ENCODE measurements at places on chromosomes 7 and 10. TPM values are rescaled to one million over a fixed set of nuclear protein-coding genes. Genes with fewer than 3 reads are reported as not detected.

DNA sequence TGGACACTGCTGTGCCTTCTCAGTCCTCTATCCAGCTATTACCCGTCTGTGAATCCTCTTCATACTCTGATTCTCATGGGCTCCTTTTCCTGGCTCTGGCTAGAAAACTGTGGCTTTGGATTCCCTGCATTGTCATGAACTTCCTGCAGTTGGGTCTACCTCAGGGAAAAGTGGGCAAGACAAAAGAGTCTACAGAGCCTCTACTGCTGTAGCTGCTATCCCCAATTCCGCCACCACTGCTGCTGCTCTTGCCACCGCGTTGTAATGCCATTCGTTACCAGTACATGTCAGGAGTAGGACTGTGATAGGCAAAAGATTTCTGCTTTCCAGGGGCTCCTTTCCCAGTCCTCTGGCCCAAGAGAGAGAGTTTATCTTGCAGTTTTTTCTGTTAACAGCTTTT is 23.9 kb upstream of the PPP1R17 start:
- DNase-seq, result no peak

Gene GIMAP1
- not detected for total RNA-seq

Gene GRID2IP
- 0.27 TPM for total RNA-seq

Gene CUBN
- 0.40 TPM for total RNA-seq

DNA sequence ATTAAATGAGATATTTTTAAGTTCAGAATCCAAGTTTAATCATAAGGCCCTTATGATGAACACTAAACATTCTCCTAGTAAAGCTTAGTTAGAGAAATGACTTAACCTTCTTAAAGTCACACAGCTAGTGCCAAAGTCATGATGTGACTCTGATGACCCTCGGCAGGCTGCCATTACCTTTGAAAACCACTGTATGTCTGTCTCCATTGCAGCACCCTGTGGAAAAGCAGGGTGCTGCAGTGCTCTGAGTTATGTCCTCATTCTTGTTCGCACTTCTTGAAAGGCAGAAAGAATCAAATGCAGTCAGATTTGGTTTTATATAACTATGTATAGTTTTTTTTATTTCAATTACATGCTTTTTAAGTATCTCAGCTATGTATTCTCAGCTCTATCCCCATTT is 105.0 kb downstream of the PHTF2 start:
- no peak for DNase-seq

GRCh38 chr7:46317256-46317655 is 396.2 kb upstream of the IGFBP3 start:
- peak; percentile 57 for DNase-seq

Gene C10orf95
- not detected for total RNA-seq

DNA sequence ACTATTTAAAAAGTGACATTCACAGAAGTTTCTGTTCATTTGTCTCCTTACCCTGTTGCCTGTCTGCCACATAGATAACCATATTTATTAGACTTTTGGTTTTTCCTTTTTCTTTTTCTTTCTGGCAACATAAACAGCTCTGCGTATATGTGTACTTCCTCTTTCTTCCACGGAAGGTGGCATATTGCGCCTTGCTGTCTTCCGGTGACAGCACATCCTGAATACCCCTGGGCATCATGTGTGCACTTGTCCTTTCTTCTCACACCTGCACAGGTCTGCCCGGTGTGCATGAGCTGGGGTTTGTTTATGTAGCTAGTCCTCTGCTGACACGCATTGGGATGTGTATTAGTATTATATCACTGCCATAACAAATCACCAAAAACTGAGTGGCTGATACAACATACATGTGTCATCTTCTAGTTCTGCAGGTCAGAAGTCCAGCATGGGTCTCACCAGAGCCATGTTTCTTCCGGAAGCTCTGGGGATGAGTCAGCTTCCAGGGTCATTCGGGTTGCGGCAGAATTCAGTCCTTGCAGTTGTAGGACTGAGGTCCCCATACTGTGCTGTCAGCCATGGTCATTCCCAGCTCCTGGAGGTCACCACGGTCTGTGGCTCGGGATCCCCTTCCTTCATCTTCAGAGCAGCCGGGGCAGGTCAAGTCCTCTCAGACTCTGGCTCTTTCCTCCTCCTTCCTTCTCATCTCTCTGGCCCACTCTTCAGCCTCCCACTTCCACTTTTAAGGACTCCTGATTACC is 596.0 kb upstream of the FOXK1 start:
- DNase-seq, result no peak

Gene FGFBP3
- 0.42 TPM for total RNA-seq

- DNase-seq, result no peak
These were observed 21.2 kb downstream of the TECTB start for GRCh38 chr10:112304267-112304859.

Gene FZD1
- total RNA-seq, result 13.3 TPM

- no peak for DNase-seq
These were observed 34.1 kb downstream of the SMC3 start for GRCh38 chr10:110601581-110601980.

Gene SPDYE9
- 0.26 TPM for total RNA-seq

Gene GRM3
- total RNA-seq, result not detected

DNA sequence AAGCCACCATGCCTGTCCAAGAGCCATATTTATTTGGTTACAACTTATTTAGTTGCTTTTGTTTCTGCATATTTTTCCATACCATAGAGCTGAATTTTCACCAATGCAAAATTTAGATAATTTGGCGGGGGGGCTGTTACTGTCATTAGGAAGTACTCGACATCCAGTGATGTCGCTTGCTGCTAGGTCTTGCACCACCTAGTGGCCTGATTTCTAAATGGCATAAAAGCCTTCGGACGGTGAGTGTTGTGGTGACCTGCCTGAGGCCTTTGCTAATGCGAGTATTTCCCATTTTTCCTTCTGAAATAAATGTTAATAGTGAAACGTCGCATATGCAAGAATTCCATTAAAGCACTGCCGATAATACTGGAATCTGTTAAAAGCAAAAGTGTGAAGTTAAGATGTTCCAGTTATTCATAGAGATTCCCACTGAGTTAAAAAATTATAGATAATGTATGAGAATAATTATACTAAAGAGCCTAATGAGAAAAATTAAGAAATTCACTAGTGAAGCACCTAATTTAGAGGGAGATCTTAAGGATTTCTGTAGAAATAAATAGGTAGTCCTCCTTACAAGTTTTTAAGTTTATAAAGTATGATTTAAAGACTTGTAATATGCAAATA is 86.1 kb upstream of the DNAJB6 start:
- peak; percentile 75 for DNase-seq

- no peak for DNase-seq
These were observed 20.8 kb upstream of the ADAM12 start for GRCh38 chr10:126408953-126409641.

DNA sequence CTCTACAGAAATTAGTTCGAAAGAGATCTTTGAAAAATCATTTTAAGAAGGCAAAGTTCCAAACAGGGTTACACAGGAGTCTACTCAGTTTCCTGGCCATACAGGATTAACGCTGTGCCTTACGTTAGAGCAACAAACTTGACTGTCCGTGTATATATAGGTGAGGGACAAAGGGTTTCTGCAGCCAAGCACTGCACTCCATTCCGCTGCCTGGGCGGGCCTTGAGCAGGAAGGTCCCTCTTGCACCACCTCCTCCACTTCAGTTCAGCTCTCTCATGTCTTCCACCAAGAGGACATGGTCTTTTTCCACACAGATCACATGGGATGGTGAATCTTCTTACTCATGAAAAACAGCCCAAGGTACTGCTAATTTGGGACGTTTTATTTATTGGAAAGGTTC is 43.2 kb downstream of the MCMBP start:
- DNase-seq, result no peak

Gene LDB3
- 137 TPM for total RNA-seq

GRCh38 chr10:123634221-123634620 is 31.9 kb upstream of the GPR26 start:
- no peak for DNase-seq

Gene ATG9B
- 0.11 TPM for total RNA-seq

Gene GHRHR
- total RNA-seq, result not detected

GRCh38 chr7:110835218-110835617 is 255.7 kb upstream of the LRRN3 start:
- no peak for DNase-seq

DNA sequence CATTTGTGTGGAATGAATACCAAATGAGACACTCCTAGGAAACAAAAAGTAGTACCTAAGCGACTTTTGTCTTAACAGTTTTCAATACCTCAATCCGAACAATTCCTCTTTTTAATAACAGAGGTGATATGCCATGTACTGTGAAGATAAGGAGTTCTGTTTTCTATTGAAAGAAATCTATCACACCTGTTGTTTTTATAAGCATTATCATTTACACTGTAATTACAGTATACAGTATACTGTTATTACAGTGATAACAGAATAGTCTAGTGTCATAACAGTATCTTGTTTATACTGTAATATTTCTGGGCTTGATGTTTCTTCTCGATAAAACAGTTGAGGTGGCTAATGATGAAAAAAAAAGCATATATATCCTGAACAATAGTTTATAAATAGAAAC is 9.4 kb upstream of the RHOBTB1 start:
- DNase-seq, result no peak

GRCh38 chr7:5422396-5423305 is 983 bp downstream of the TNRC18 start:
- DNase-seq, result peak; percentile 52

Gene IRF5
- total RNA-seq, result 0.26 TPM

DNA sequence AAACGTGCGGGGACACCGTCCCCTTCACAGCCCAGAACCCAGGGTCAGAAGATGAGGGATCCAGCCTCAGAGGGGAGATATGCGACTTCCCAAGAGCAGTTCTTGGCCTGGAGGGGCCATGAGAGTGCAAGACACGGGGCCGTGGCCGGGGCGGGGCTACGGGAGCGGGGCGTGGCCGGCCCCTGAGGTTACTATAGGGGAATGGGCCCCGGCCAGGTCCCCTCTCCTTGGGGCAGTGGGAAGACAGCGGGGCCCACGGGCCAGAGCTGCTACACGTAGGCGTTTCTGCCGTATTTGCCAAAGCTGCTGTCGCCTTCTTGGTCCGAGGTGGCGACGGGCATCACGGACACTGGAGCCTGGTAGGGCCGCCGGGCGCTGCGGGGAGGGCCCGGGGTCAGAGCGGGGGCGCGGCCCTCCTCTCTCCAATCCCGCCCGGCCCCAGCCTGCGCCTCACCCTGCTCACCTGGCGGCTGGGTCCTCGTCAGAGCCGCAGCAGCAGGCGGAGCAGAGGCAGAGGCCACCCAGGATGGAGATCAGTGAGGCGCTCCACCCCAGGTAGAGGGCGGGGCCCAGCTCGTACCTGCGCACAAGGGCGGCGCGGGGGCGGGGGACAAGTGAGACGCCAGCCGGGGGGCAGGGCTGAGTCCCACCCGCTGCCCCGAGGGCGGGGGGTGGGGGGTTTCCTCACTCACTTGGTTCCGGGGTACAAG is 5.3 kb downstream of the CLDN15 start:
- DNase-seq, result no peak

Gene HKDC1
- 0.11 TPM for total RNA-seq
